ENCODE measurements at places on chromosomes 3 and 15.

GRCh38 chr15:90823455-90823974, 44.9 kb upstream of the FURIN start:
- DNase-seq, result no peak

GRCh38 chr3:171977860-171978259, 61.5 kb upstream of the FNDC3B start:
- DNase-seq, result no peak

DNA sequence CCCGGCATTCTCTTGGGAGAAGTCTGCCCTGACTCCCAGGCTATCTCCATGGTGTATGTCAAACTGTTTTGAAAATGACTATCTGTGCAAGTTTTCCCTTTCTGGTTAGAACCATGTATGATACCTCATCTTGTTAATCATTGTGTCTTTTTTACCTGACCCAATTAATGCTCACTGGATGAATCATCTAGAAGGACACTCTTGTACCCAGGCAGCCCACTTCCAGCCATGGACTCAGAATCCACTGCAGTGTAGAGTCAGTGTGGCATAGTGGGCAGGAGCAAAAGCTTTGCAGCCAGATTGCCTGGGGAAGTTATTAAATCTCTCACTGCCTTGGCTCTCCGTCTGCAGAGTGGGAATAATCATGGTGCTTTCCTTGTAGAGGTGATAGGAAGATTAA, 1.2 kb downstream of the FAM3D start:
- DNase-seq, result no peak

GRCh38 chr3:99789011-99789721, 28.5 kb upstream of the CMSS1 start:
- peak; percentile 10 for DNase-seq

DNA sequence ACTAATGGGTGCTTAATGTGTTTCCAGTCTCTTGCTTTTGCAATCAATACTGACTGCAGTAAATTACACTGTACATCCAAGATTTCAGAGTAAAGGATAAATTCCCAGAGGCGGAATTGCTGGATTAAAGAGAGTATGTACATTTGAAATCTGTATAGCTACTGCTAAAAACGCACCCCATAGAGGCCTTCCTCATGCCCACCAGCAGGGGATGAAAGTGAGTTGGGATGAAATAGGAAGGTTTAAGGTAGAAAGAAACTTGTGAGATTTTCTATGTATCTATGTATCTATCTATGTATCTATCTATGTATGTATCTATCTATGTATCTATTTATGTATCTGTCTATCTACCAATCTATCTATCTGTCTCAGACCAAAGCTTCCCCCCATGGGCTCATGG, 28.4 kb downstream of the TMEM44 start:
- DNase-seq, result no peak

DNA sequence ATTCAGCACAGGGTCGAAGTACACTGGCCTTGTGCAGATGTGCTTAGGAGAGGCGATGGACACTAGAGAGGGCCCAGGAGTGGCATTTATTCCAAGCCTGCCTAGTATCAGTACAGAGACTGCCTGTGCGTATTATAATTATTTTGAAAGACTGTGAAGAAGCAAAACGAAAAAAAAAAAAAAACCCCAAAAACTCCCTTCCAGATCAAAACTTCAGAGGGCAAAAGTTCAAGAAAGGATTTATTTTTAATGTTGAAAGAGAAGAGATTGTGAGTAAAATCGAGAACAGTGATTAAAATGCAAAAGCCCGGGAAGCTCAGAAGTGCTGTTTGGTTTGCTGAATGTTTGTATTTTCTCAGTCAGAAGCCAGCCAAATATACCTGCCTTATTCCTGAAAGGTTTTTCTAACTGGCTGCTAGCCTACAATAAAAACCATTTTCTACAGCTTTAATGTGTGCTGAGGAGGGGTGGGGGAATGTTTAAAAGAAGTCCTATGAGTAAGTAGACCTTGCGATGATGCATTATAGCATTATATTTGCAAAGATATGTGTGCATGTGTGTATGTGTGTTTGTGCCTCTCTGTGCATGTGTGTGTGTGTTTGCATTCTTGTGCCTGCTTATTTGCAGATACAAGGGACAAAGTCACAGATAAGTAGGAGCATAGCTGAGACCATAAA, 19.3 kb upstream of the LZTFL1 start:
- no peak for DNase-seq

DNA sequence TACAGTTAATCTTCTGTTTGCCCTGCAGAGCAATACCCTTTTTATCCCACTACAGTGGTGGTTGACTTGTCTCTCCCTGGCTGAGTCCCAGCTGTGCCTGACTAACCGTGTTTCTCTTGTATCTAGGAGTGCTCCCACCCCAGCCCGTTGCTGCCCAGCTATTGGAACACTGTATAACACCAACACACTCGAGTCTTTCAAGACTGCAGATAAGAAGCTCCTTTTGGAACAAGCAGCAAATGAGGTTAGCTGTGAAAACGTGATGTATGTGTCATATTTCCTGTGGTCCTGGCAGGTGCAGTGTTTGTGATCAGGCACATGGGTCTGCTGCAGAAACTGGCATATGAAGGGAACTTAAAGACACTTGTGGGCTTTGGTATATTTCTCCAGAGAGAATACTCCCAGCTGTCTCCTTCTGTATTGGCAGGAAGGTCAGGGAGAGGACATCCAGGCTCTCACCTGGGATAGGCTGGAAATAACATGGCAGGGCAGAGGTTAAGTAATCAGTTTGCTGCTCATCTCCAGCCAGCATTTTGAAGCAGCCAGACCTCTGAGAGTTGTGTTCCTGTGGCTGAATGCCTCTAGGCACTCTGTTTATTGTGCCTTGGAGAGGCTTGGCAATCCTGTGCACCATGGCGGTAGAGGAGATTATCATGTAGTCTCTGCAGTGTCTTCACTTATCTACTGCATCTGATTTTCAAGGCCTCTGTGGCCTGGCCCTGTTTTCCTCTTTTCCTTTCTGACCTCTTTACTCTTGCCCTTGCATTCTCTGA, 34.8 kb downstream of the ATG7 start:
- no peak for DNase-seq

- DNase-seq, result no peak
Measured at GRCh38 chr3:193451902-193452301, 73.3 kb upstream of the ATP13A5 start.

DNA sequence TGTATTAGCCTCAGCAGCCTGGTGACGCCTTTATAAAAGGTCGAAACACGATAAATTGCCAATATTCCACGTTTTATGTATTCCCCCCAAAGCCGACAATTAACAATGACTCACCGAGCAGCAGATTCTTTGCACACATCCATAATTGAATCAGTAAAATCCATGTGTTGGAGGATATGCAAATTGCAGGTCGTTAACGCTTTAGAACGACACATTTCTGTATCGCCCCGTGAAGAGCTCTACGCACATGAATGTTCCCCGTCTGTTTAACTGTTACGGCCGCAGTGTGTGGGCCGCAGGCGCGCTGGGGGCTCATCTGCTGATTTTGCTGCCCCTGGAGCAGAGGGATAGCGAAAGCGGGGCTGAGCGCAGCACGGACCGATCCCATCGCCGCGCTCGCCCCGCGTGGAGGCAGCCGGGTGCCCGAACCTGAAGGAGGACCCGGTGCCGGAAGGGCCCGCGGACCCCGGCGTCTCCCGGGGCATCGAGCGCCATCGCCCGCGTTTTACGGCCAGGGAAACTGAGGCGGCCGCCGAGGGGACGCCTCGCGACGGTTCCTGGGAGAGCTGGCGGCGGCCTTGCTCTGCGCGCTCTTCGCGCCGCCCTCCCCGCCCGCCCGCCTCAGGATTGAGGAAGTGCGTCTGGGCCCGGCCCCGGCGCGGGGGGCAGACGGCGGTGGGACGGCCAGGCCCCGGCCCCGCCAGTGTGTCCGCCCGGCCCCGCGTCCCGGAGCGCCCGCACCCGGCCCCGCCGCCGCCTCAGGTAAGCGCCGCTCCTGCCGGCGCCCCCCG, at the start of gene LRRK1:
Gene LRRK1 (plus strand): TSS at position 668 of the 791 bp plus-strand sequence. CDS start 5,276 bp downstream, outside the sequence.
- DNase-seq, result no peak

- no peak for DNase-seq
Measured at GRCh38 chr3:39183211-39184080, 8.9 kb downstream of the XIRP1 start.

- DNase-seq, result no peak
Measured at GRCh38 chr3:32842531-32842931, 24.7 kb downstream of the TRIM71 start.

DNA sequence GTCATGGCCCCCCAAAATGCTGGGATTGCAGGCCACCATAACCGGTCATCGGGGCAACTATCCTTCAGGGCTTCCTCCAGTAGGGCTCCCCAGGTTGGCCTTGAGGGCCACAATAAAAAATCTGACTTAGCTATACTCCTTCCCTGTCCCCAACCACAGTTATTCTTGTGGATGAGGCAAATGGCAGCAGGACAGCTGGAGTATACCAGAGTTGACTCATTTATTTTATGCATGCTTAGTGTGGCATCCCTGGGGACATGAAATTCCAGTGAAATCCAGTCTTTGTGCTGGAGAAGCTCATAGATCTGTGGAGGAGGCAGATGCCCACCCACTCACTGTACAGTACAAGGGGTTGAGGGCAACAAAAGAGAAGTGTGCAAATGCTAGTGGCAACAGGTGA, 109.5 kb downstream of the RORA start:
- DNase-seq, result no peak

DNA sequence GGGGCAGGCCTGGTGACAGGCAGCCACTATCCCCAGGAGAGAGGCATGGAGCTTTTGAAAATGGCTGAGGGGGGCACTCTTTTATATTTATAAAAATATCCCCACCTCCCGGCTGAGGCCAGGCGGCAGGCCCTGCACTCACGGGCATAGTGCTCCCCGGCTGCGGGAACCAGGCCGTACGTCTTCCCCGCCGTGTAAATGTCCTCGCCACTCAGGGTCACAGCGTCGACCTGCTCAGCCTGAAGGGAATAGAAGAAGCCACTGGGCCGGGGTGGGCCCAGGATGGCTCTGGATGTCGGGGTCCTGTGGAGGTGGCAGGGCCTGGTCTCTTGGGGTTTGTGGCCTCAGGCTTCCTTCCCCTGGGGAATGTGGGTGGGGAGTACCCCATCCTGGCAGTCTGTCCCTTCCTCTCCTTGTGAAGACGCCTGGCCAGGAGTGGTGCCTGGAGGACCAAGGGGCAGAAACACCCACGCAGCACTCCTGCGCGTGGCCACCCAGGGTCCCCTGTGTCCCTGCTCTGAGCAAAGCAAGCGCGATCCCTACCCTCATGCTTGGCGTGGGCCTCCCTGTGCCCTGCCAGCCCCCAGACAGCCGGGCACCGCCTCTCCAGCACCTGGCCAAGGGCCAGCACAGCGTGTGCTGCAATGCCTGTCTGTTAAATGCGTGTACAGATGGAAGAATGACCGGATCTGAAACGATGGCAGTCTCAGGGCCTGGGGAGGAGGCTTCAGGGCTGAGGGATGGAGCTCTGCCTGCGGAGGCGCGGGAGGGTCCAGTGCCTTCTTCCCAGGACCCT, 18.9 kb downstream of the MELTF start:
- DNase-seq, result no peak

DNA sequence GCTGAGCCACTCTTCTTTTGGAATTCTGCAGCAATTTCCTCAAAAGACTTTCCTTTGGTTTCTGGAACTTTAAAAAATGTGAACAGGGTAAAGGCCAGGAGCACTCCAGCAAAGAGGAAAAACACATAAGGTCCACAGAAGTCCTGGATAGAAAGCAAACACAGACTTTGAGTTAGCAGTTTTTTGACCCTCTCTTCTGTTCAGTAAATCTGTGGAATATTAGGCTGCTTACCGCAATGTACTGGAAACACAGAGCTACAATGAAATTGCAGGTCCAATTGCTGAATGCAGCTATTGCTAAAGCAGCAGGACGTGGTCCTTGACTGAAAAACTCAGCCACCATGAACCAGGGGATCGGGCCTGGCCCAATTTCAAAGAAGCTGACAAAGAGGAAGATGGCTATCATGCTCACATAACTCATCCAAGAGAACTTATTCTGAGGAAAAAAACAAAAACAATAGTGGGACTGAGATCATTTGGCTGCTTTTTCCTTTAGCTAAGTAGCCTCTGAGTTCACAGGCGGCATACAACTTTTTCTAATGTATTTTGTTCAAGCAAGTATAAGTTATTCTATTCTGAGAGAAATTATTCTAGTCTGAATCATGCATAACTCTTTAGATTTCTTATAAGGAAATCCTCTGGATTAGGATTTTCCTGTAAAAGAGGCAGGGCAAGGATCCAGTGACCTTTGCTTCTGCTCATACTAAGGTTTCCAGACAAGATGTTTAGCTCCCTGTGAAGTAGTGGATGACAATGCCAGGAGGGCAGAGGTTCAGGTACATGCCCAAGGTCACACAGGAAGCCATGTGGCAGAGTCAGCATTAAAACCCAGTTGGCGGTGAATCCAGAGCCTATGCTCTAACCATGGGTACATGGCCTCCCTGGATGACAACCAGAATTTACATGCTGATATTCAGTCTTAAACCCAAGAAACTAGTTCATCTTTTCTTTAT, 28.3 kb downstream of the SLC2A2 start:
- DNase-seq, result no peak

DNA sequence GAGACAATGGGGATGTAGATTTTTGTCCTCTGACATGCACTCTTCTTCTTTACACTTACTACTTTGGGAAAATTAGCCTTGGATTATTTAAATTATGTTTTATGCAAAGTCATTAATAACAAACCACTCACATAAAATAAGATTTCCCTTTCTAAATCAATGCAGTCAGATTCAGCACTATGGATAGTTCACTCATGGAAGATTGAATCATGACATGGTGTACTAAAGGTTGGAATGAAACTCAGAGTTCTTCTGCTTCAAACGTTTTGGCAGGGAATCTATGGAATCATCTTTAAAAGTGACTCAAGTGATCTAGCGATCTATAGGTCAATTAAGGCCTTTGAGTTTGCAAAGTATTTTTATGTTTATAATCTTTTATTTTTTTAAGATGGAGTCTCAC, 154.3 kb downstream of the KCNMB2 start:
- no peak for DNase-seq

- no peak for DNase-seq
Measured at GRCh38 chr3:194401346-194401745, 2.3 kb upstream of the GP5 start.

GRCh38 chr3:173890091-173890490, 492.5 kb downstream of the NLGN1 start:
- DNase-seq, result no peak

- DNase-seq, result no peak
Measured at GRCh38 chr15:26070095-26070532, 207.0 kb upstream of the ATP10A start.

DNA sequence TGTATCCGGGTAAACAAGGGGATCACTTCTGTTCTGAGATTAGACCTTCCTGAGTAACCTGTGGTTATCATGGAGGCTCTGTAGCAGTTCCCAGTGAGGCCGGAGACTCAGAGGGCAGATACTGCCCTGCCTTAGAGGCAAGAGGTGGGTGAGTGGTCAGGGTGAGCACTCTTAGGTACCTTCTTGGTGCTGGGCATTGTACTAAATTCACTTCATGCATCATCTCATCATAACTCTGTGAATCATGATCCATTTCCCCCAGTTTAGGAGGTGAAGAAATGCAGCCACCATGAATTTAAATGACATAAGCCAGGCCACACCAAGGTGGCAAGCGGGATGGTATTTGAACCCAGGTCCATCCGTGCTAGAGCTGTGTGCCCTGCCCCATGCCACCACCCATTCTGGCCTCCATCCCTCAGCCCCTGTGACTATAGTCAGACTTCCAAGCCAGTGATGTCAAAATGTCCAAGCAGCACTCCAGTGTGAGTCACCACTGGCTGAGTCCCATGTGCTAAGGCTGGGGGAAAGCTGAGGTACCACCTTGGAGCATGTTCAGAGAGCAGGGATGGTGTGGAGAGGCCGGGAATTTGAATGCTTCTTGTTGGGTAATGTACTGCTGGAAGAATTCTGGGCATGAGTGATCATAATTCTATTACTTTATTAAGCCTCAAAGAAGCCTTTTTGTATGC, 88.8 kb downstream of the EPHB1 start:
- no peak for DNase-seq

- DNase-seq, result no peak
Measured at GRCh38 chr3:55459838-55460237, 27.3 kb downstream of the WNT5A start.
